ENCODE measurements at places on chromosomes 5 and 9.

DNA sequence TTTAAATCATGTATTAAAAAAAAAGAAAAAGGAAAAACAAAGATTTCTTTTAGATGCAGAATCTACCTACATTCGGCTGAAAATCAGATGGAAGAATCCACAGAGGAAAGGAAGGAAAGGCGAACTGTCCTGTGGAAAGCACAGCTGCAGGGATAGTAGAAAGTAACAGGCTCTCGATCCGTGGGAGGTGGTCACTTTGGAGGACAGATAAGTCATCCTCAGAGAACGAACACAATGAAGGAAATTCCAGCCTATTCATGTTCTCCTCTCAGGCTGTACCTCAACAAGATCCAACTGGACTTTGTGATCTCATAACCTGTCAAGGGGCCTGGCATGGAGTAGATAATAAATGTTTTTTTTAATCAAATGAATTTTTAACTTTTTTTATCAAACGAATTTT is 72.8 kb downstream of the NR6A1 start:
- no peak for DNase-seq

GRCh38 chr9:111458139-111459009 is 25.8 kb downstream of the ECPAS start:
- DNase-seq, result no peak

GRCh38 chr5:94072116-94072515 is 330.7 kb upstream of the POU5F2 start:
- DNase-seq, result no peak

GRCh38 chr5:125034331-125034730 is 287.9 kb upstream of the ZNF608 start:
- DNase-seq, result no peak

- DNase-seq, result no peak
Observed at GRCh38 chr5:172497591-172498255, 43.4 kb upstream of the SH3PXD2B start.

DNA sequence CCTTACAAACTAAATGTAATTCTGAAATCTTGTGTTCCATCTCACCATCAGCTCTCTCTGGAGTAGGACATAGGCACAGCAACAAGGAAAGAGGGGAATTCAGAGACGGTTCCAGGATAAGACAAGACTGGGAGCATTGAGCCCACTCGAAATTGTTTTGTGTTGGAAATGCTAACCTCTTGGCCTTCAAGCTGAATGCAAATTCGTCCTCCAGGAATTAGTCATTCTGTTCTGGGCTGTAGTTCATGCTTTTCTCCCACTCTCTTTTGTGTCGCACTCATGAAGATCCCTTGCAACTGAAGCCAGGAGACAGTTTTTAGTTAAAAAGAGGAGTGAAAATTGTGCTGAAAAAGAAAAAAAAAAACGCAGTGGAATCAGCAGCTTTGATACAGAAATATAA is 121.7 kb upstream of the SEMA6A start:
- DNase-seq, result no peak

DNA sequence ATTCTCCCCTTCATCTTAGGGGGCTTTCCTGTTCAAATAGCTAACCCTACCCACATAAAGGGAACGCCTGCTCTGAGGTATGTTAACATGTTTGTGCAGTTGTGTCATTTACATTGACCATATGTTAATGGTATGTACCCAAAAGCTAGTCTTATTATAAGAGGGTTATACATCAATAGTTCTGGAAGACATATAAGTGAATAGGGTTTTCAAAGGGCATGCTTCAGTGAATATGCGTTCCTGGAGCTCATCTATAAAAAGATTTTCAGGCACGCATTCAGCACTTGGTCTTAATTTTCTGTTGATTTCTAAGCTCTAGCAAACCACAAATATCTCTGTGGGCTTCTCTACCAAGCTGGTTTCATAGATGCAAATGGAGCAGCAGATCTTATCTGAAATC is 766.1 kb downstream of the IRX1 start:
- no peak for DNase-seq

DNA sequence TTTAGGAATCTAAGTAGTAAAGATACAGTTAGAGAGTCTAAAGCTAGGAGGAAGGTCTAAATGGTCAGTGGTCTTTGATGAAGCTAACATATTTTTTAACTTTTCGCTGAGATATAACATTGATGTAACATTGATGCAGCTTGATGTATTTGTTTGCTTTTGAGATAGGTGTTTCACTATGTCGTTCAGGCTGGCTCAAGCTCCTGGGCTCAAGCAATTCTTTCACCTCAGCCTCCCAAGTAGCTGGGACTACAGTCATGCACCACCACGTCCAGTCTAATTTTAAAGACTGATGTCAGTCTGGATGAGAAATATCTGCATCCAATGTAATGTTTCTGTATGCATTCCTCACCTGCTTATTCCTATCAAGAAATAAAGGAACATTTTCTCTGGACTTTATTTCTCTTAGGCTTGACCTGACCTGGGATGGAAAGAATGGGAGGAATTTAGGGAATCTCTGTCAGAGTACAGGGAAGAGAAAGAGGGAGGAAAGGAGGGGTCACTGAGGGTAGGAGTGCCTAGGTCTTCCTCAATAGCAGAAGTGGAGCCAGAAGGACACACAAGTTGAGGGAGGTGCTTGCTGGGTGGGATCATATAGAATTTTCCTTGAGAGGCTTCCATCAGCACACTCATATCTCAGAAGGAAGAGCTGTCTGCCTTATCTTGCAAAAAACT is 101.5 kb upstream of the GPBP1 start:
- DNase-seq, result no peak

- DNase-seq, result no peak
Observed at GRCh38 chr9:128026255-128026772, 40.8 kb downstream of the NAIF1 start.

DNA sequence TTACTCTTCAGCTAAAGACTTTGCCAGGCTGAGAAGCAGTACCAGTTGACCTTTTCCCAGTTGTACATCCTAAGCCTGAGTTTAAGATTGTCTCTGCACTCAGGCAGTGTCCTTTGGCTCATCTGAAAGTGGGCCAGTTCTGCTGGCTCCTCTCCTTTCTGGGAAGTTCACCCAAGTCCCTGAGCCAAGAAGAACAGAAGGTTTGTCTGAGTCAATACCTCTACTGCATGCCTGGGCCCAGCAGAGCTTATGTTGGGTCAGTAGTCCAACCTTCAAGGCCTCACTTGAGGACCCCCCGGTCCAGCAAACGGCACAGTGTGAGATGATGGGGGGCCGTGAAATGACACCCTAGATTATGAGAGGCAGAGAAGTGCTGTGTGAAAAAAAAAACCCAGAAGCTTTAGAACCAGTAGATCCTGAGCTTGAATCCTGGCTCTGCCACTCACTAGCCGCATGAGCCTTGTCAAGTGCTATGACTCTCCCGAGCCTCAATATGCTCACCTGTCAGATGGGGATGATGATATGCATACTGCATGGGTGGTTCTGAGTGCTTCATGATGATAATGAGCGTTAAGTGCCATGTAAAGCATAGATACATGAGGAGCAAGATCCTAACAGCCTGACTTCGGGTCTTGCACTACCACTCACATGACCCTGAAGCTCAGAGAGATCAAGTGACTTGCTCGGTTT is 156.0 kb downstream of the MACROH2A1 start:
- peak; percentile 55 for DNase-seq

GRCh38 chr9:98862936-98863335 is 55.5 kb downstream of the GALNT12 start:
- no peak for DNase-seq

DNA sequence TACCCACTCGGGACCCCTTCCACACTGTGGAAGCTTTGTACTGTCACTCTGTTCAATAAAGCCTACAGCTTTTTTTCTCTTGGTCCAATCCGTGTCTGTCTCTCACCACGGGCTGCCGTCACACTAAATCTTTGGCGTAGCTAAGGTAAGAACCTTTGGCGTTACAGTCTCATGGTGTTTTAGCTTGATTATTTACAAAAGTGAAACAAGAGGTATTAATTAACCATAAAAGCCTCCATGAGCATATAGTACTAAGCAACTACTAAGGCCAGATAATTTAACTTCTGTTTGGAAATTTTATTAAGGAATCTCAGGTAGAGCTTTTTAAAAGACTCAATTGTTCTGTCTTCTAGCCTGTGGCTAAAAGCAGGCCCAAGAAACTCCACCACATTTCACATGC is 370.7 kb upstream of the TRPC7 start:
- DNase-seq, result no peak

DNA sequence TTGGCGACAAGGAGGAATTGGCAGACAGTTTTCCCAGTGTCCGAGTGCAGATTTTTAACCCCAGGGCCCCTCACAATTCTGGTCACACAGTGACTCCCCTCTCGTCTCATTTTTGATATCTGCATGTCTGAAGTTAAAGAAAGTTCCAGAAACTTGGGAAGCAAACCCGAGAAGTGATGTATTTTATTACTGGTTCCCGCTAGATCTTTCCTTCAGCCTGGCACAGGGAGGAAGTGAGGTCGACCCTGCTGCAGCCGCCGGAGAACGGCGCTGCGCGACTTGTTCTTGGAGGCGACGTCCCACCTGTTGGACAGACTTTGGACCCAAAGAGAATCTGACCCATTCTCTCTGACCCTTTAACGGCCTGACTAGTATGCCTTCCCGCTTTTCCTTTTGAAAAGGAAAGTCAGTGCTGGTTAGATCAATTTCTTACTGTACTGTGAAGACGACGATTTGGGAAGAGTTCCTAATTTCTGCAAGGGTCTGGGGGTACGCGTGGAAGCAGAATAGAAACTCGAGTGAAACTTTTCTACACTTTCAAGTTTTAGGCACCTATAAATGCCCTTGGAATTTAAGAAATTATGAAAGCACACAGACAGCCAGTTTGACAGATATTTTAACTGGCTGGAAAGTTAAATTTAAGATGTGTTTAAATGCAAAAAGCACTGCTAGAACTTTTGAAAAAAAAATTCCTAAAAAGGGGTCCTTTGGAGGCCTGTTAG is 744 bp downstream of the OTULIN start:
- peak; percentile 46 for DNase-seq

- DNase-seq, result no peak
Observed at GRCh38 chr5:163563880-163564279, 58.5 kb downstream of the MAT2B start.
